Neural crest cell (in vitro differentiated cells): ENCODE measurements at places on chromosomes 11 and 22. TPM values are rescaled to one million over a fixed set of nuclear protein-coding genes. Genes with fewer than 3 reads are reported as not detected.

- DNase-seq = no peak
Observed at GRCh38 chr11:13876423-13876822, 86.1 kb upstream of the SPON1 start.

DNA sequence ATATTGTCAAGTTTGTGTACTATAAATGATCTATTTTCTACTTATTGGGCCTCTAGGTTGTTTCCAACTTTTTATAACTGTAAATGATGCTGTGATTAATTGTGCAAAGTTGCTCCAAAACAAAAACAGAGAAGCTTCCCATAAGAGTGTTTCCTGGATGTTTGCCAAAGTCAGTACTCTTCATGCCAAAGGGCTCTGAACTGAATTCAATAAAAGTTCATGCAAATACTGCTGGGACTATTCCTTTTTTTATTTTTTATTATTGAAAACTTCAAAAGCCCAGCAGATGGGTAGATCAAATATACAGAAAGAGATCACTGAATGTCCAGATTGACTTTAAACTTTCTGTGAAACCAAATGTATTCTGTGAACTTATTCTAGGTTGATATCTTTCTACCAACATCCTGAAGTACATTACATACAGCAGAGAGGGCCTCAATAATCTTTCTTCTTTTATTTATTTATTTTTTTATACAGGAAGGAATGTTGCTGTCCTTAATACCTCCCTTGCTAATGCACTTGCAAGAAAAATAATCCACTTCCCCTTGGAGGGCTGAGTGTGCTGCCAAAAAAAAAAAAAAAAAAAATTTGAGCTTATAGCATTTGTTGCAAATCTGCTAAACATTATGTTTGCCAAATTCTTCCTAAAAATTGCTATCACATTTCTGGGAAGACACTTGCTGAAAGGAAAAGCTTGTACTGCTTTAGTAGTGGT, 53.0 kb downstream of the CTSC start:
- no peak for DNase-seq

- DNase-seq = no peak
Observed at GRCh38 chr11:91305402-91305801, 919.2 kb upstream of the FAT3 start.

The TREH gene
- total RNA-seq = not detected in 2 replicates

DNA sequence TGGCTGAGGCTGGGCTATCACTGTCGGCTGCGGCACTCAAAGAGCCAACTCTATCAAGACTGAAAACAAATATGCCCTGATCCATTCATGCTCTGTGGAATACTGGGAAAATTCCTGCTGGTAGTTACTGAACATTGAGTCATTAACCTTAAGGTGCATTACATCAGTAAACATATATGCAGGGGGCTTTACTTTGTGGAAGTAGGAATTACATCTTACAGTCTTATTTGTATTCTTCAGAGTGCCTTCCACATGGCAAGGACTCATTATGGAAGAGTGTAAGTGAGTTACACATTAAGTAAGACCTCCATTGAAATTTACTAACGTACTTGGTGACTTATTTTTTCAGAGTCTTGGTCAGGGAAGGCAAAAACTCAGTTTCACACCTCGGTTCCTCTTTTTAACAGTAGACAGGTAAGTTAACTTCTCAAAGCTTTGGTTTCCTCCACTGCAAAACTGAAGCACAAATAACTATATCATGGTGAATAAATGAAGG, 4.5 kb downstream of the OR5B21 start:
- DNase-seq = no peak

GRCh38 chr22:35510481-35510934, 30.1 kb upstream of the RASD2 start:
- DNase-seq = no peak

The OR10A2 gene
- total RNA-seq = not detected in 2 replicates

DNA sequence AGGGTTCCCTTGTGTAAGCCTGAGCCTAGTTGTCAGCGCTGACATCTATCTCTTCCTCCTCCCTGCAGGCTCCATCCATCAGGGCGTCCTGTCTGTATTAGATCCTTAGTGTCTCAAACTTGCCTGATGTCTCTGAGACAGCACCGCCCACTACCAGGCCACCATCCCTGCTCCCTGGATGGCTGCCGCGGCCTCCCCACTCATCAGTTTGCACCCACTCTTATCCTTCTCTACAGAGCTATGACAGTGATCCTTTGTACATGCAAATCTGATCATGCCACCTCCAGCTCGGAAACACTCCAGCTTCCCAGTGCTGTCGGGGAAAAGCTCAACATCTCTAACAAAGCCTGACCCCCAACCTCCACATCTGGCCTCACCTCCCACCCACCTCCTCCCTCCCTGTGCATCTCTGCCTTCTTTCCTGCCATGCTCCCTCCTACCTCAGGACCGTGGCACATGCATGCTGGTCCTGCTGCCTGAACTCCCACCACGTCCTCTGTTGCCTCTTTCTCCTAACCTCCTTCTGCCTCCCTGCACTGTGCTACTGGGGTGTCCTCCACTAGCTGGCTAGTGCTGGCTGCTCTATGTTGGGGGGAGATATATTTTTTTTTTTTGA, 61.6 kb upstream of the EIF3D start:
- no peak for DNase-seq

GRCh38 chr22:30890686-30891442, 77.7 kb downstream of the MORC2 start:
- peak; percentile 36 for DNase-seq

DNA sequence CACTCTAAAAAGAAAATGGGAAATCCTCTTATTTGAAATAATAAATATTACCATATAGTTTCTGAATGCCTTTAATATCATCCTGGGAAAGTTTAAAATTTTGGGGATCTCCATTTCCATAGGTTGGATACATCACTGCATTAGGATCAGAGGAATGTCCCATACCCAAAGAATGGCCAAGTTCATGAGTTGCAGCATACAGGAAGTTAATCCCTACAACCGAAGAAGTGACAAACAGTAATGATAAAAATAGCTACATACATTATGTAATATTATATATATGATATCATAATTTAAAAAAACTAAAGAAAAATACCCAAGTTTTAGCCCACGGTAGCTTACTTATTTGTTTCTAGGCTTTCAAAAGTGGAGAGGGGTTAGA, 7.4 kb downstream of the MMP7 start:
- DNase-seq = no peak

DNA sequence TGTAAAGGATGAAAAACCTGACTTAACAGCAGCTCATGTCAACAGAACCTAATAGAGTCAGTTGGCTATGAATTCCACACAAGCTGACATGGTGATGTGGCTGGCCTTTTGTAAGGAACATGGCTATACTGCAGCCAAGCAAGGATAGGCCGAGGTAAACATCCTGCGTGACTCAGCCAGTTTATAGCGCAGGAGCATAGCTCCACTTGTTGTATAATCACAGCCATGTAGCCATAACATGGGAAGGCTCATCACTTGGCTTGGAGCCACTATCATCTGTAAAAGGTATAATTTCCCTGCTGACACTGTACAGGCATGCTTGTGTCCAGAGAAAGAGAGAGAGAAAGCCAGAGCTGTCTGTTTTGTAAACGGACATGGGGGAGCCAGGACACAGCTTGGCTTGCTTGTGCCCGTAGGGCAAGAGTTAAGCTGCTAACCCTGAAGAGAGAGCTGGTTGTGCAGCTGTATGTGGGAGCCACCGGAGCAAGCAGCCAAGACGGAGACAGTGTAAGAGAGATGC, 104.4 kb upstream of the PLET1 start:
- no peak for DNase-seq
